ENCODE measurements at places on chromosomes 11 and 22.

DNA sequence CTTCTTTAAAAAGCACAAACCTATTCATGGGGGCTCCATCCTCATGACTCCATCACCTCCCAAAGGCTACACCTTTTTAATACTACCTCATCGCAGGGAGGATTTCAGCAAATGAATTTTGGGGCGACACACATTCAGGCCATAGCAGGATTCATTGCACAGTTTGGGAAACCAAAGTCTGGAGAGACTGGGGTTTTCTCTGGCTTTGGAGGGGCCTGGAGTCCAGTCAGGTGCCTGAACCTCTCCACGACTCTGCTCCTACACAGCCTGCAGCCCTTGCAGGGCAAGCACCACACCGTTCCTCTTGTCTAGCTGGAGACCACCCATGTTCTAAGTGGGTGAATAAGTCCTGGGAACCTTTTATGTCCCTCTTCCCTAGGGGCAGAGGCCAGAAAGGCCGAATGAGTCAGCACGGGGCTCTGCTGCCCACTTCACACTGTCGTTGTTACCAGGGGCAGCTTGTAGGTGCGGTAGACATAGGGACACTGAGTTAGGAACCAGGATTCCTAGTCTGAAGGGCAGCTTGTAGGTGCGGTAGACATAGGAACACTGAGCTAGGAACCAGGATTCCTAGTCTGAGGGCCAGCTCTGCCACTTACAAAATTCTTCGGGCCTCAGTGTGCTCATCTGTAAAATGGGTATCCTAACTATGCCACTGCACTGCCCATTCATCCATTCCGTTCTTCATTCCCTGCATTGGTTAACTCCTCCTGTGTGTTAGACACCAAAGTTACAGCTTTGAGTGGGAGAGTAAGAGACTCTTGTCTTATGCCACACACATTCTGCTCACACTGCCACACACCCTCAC is 251.7 kb upstream of the B3GAT1 start:
- DNase-seq = no peak

- DNase-seq = no peak
Measured at GRCh38 chr22:24380220-24380904, 47.0 kb upstream of the ADORA2A start.

GRCh38 chr11:64485074-64485473 is 105.9 kb upstream of the SLC22A12 start:
- no peak for DNase-seq

DNA sequence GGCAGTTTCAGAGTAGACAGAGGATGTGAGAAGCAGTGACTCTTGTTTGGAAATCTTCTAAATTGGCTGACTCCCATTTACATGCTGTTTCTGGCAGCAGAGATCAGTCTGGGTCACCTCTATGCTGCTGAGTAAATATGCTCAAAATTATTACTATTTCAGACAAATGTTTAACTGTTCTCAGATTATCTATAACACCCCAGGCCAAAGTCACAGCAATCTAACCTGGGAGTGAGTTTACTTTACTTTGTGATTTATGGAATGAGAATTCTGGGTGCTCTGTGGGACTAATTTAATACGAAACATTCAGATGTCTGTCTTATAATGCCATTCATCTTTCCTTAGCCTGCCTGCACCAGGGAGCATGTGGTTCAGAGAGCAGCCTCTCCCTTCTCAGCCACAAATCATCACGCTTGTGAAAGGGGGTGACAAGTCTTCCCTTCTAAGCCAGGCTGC is 282.5 kb upstream of the MPPED2 start:
- DNase-seq = no peak

- no peak for DNase-seq
Measured at GRCh38 chr11:121004206-121004840, 19.6 kb upstream of the TBCEL start.

GRCh38 chr11:70099578-70100279 is 21.6 kb downstream of the ANO1 start:
- DNase-seq = no peak

Data from CD4-positive, alpha-beta T cell treated with Interleukin-21 for 1 hour (primary cell).